ENCODE measurements at places on chromosomes 1 and 21. TPM values are rescaled to one million over a fixed set of nuclear protein-coding genes. Genes with fewer than 3 reads are reported as not detected.

- no peak overlapping the region for H3K27ac ChIP-seq
- no peak overlapping the region for H3K4me3 ChIP-seq
- no peak for DNase-seq
- no peaks in the 10 kb centered on the region for H3K27me3 ChIP-seq
Observed at GRCh38 chr1:21882721-21883415, 54.2 kb downstream of the HSPG2 start.

GRCh38 chr1:8812081-8812480 is 5.4 kb downstream of the RERE start:
- no peak overlapping the region for H3K4me3 ChIP-seq
- no peaks in the 10 kb centered on the region for H3K27me3 ChIP-seq
- H3K27ac ChIP-seq: no peak overlapping the region
- no peak for DNase-seq

- H3K27me3 ChIP-seq: no peaks in the 10 kb centered on the region
- no peak for DNase-seq
- no peak overlapping the region for H3K4me3 ChIP-seq
- H3K27ac ChIP-seq: peak overlapping the region; percentile 87
Observed at GRCh38 chr1:42657201-42657600, 1.0 kb upstream of the PPIH start.

DNA sequence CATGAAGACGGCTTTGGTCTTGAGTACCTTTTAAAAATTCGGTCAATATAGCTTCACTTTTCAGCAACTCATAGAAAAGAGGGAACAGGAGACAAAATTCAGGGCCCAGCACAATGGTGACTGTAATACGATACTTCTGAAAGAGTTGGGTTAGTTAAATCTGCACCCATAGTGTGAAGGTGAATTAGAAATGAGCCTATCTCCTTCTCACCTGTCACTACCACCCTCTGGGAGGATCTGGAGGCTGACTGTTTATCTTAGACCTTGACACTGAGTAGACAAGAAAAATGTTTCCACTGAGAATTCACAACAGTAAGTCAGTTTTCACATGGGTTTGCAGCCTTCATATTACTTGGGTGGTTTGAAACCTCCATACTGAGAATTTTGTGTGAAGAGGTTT is 57.9 kb upstream of the HMGB4 start:
- no peak overlapping the region for H3K4me3 ChIP-seq
- H3K36me3 ChIP-seq: no peaks in the 10 kb centered on the region
- H3K4me1 ChIP-seq: no peaks in the 10 kb centered on the region
- DNase-seq: no peak
- H3K27ac ChIP-seq: no peak overlapping the region

DNA sequence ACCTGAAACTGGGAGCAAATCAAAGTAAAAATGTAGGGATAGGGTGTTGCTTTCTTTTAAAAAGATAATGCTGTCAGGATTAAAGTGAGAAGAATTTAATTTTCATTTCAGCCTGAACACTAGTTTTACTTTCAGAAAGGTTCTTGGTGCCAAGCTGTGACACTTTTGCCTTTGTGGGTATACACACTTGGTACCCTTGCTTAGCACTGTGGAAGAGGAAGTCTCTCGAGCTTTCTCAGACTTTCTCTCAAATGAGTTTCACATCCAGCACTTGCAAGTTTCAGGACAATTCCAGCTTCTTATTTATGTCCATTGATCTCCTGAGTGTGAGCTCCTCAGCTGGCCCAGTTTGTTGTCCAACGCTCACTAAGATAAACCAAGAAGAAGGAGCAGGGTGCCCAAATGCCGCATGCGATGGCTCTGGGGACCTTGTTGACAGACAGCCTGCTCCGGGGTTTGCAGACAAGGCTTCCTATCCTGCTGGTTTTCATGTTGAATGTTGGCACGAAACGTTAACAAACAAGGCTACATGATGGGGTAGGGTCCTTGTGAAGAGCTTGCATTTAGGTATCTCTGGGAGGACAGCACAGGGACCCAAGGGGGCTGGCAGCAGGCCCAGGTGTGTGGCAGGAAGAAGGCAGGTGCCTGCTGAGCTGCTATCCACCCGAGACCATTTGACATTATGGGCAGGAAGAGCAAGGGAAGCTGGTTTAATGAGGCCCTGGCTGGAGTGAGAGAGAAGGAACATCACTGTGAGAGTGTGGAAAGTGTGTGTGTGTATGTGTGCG is 79.7 kb downstream of the POFUT2 start:
- H3K27me3 ChIP-seq: no peaks in the 10 kb centered on the region
- H3K4me1 ChIP-seq: peaks cover 32% of the 10 kb centered on the region
- no peak overlapping the region for H3K4me3 ChIP-seq
- H3K27ac ChIP-seq: no peak overlapping the region
- DNase-seq: no peak

DNA sequence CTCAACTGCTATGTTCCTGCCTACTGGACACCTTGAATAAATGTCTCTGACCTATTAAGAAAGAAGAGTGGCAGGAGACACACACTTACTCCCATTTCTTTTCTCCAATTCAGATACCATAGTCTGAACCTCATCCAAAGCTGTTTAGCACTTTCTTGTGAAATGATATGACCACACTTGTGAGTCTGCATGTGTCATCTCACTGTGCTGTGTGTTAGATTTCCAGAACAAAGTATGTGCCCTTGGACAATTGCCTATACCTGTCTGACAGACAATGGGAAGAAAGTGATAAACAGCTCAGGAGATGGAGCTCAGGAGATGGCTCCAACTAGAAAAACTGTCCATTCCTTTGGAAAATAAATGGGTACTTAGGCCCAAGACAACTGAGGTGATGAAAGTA is 48.4 kb downstream of the USP48 start:
- no peaks in the 10 kb centered on the region for H3K4me1 ChIP-seq
- H3K36me3 ChIP-seq: peaks cover 79% of the 10 kb centered on the region
- H3K27me3 ChIP-seq: no peaks in the 10 kb centered on the region
- H3K4me3 ChIP-seq: no peak overlapping the region
- H3K27ac ChIP-seq: no peak overlapping the region

GRCh38 chr1:219927298-219927955 is 930 bp downstream of the SLC30A10 start:
- no peaks in the 10 kb centered on the region for H3K36me3 ChIP-seq
- peaks cover 10% of the 10 kb centered on the region for H3K4me1 ChIP-seq
- H3K27ac ChIP-seq: no peak overlapping the region

Gene THEM5
- total RNA-seq: 0.47 TPM

DNA sequence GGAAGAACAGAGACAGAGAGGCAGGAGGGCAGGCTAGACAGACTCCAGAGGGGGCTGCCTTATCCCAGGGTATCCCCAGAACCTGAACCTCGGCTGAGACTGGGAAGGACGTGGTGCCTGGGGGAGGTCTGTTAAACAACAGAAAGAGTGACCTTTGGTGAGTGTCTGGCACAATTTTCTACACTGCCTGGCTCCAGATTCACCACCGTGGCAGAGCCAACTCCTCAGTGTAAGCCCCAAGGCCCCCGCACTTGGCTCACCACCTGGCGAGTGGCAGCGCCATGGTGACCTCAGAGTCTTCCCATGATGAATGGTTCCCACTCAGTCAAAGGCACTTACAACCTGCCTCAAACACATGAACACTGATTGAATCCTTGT is 6.5 kb downstream of the RD3 start:
- no peak overlapping the region for H3K4me3 ChIP-seq
- no peaks in the 10 kb centered on the region for H3K36me3 ChIP-seq
- H3K27me3 ChIP-seq: peaks cover 7% of the 10 kb centered on the region
- H3K27ac ChIP-seq: no peak overlapping the region
- H3K4me1 ChIP-seq: no peaks in the 10 kb centered on the region

DNA sequence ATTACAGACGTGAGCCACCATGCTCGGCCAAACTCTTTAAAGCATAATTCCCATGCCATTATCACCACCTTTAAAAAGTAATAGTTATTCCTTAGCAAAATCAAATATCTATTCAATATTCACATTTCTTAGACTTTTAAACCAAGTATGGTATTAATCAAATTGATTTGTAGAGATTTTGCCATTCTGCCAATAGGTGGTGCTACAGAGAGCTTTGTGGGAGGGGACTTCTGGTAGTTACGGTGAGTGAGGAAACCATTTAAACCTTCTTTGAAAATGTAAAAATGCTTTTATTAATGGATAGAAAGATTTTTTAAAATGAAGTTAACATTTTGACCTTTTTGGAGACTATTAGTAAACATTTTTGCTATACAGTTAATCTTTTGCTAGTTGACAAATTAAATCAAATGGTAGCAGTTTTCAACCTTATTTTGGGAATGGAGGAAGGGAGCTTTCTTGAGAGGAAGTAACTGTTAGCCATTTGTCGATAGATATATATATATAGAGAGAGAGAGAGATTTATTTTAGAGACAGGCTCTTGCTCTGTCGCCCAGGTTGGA is 19.3 kb downstream of the IARS2 start:
- no peaks in the 10 kb centered on the region for H3K4me1 ChIP-seq
- H3K27ac ChIP-seq: no peak overlapping the region
- H3K36me3 ChIP-seq: peaks cover 92% of the 10 kb centered on the region
- no peak for DNase-seq
- H3K27me3 ChIP-seq: no peaks in the 10 kb centered on the region

- no peaks in the 10 kb centered on the region for H3K36me3 ChIP-seq
- no peak overlapping the region for H3K27ac ChIP-seq
- H3K4me1 ChIP-seq: peaks cover 28% of the 10 kb centered on the region
- H3K4me3 ChIP-seq: peak overlapping the region; percentile 73
Observed at GRCh38 chr21:41877901-41878830, 978 bp downstream of the PRDM15 start.

GRCh38 chr1:48000883-48001282 is 3.7 kb upstream of the TRABD2B start:
- no peak overlapping the region for H3K27ac ChIP-seq
- H3K4me1 ChIP-seq: peaks cover 3% of the 10 kb centered on the region
- H3K27me3 ChIP-seq: peaks cover 19% of the 10 kb centered on the region

DNA sequence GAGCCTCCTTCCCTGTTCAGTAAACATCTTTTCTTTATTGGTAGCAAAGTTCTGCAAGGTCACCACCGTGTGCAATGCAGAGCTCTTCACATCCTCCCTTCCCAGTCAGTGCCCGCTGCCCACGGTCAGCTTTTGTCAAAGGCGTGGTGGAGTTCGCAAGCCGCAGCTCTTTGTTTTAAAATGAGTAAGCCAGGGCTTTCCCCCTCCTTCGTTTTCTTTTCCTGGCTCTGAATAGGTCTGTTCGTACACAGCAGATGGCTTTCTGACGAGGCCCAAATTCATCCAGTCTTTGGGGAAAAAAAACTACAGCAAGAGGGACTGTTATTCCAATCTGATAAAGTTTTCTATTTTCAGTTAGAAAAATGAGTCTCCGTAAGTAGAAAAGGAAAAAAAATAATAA is 153.2 kb downstream of the LRIG2 start:
- H3K4me3 ChIP-seq: no peak overlapping the region
- no peak overlapping the region for H3K27ac ChIP-seq
- no peak for DNase-seq
- H3K27me3 ChIP-seq: no peaks in the 10 kb centered on the region

Gene ESPN
- total RNA-seq: 1.6 TPM

GRCh38 chr1:14313731-14314431 is 284.6 kb upstream of the KAZN start:
- H3K4me1 ChIP-seq: no peaks in the 10 kb centered on the region
- no peak overlapping the region for H3K4me3 ChIP-seq
- DNase-seq: no peak
- H3K27me3 ChIP-seq: no peaks in the 10 kb centered on the region

Gene ZNF669
- 6.9 TPM for total RNA-seq

DNA sequence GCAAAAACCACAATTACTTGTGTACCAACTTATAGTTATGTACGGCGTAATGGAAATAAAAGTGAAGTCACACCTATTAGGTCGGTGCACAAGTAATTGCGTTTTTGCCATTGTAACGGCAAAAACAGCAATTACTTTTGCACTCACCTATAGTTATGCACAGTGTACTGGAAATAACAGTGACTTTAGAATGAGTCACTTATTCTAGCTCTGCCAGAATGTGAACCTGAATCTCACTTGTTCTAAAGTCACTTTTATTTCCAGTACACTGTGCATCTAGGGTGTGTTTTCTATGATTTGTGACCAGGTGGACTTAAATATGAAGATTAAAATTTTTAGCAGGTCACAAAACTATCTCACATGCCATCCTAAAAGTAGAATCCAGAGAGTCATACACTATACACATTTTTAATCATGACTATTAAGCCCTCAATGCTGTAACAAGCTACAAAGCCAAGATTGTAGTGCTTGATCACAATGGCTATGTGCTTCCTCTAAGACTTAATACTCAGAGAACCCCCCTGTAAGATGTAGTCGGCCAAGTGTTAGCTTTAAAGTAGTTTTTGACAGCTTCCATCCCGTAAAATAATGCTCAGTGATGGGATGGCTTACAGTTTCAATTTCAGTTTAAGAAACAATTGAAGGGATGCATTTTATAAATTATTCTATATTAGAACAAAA is 218.8 kb downstream of the NEGR1 start:
- no peaks in the 10 kb centered on the region for H3K36me3 ChIP-seq
- no peak overlapping the region for H3K4me3 ChIP-seq
- no peak overlapping the region for H3K27ac ChIP-seq
- DNase-seq: no peak
- no peaks in the 10 kb centered on the region for H3K4me1 ChIP-seq
- no peaks in the 10 kb centered on the region for H3K27me3 ChIP-seq

Gene CFHR5
- total RNA-seq: not detected

Gene BARHL2
- total RNA-seq: not detected
